ENCODE measurements at places on chromosomes 2 and 18.
A peak's percentile ranks its signal among the peaks of the same experiment; 100 is the strongest.

- DNase-seq: no peak
Observed at GRCh38 chr2:174971868-174972781, 33.1 kb downstream of the CHN1 start.

DNA sequence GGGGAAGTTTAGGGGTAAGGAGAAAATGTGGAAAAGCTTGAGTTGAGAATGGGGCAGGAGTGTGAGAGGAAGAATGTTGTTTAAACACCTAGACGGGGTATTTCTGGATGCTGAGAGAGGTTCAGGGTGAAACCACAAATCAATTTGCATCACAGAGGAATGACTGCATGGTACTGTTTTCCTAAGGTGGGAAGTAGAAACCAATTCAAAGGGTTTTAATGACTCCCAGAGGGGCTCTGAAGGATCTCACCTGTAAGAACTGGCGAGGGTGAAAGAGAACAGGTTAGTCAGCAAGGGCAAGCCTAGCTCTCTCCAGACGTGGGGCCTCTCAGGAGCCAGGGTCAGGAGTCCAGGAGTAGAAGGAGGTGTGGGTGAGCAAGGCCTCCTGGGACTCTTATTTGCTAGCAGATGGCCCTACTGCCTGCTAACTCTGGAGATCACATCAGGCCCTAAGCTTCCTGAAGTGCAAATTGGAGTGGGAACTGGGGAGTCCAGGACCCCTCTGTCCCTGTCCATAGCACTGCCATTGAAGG is 133.0 kb upstream of the CELF4 start:
- no peak for DNase-seq

DNA sequence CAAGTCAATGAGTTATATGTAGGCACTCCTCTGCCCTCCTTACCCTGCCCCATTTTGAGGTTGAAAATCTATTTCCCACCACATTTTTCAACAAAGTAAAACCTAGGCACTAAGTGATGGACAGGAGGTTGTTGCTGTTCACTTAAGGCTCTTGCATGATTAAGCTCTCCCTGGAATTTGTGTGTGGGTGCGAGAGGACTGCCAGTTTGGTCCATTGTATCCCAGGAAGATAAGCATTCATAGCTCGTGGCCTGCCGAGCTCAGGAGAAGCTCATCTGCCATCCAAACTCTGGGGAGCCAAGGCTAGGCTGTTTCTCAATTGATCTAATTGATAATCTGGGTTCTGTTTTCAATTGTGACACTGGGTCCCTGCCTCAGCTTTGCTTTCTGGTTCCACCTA is 4.7 kb upstream of the MAP4K4 start:
- DNase-seq: no peak

- peak; percentile 59 for DNase-seq
Observed at GRCh38 chr2:142791335-142791734, 86.1 kb upstream of the KYNU start.

Measured in Kasumi-1 (cell line).